ENCODE measurements at places on chromosomes 7 and 10.

DNA sequence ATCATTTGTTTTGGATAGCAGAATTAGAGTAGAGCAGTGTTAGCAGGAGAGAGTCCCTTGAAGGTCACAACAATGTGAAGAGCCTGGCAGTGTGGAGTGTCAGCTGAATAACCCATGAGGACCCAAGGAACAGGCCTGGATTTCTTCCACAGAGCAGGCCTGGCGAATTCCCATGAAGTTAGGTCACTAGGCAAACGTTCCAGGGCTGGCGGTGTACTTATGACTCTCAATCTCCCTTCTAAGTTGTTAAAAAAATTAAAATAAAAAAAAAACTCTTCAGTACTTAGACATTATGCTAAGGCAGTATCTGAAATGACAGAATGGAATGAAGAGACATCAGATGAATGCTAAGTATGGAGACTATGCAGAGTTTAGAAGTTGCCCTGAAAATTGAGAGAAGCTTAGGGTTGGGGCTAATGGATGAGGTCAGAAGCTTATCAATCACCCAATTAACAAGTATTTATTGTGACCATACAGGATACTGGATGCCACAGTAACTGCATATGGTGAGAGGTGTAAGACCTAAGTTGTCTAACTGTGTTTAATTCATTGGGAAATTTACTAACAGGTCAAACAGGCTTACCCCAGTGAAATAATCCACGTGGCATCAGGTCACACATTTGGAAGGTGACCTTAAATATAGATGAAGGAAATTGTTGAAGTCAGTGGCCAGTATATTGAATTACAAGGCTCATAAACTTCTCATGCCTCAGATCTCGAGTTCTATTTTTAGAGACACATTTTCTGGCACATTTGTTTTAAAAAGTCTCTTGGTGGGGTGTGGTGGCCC lies 126.2 kb upstream of the NRP1 start:
- DNase-seq = no peak

DNA sequence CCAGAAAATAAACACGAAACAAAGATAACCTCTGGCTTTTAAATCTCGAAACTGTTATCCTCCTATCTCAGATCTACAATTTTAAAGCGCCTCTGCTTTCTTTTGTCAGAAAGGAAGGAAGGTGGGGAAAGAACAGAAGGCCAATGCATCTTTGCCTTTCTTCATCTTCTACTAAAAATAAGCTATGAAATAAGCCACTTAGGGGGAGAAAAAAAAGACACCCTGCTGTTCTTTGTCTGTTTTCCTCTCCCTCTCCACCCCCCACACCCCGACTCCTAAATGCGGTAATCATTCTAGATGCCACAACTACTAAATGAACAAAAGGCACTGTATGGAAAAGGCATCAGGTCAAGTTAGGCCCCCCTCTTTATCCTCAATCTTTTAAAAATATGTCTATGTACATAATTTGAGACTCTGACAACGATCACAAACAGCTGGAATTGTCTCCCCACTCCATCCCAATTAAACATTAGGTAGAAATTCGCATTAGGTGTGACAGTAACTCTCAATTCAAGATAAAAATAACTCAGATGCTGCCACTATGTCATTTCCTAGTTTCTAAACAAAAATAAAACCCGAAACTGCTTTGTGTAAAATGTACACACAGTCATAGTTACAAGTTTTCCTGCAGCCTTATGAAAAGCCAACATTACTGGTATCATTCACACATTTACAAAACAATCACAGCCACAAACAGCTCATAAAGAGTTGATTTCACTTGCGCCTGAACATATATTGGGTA lies 2.4 kb downstream of the UBE2H start:
- DNase-seq = no peak

- DNase-seq = no peak
Measured at GRCh38 chr7:104926601-104927041, 87.4 kb upstream of the KMT2E start.

- no peak for DNase-seq
Measured at GRCh38 chr10:44865289-44865671, 45.9 kb upstream of the TMEM72 start.

DNA sequence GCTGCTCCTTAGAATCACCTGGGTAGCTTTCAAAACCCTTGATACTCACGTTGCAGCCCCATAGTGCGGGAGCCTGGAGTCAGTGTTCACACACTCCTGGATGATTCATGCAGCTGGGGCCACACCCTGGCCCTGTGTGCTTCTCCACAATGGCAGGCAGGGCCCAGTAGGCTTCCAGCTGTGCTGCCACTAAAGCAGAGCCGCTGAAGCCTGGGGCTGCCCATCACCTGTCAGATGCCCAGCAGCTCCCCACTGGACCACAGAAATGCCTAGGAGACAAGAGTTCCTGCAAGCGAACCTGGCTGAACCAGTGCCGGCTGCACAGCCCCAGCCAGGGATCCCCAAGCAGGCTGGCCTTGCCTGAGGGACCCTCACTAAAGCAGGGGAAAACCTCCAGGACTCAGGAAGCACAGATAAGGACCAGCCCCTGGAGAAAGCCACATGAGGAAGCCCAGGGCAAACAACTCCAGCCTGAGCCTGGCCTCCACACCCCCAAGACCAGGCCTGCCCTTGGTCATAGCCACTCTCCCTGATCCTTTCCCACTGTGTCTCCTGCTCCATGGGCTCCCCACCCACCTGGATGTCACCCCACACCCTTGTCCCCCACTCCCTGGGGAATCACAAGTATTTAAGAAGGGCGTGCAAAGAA lies 111.9 kb downstream of the GRID1 start:
- DNase-seq = no peak

DNA sequence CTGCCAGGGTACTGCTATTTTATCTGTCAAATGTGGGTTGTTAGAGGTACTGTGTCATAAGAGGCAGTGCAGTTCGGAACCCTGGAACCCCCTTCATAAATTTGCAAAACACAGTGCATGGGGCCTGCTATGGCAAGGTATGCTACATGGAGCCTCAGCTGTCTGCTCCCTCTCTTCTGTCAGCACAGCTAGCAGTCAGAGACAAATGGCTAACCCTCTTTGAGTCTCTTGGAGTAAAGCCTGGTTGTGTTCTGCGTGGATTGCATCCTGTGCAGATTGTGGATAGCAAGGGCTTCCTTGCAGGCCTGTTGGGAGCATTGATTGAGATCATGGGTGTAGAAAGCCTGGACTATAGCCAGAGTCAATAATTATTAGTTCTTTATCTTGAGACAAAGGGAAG lies 397.8 kb downstream of the AUTS2 start:
- DNase-seq = no peak

- no peak for DNase-seq
Measured at GRCh38 chr10:972763-973162, 15.5 kb upstream of the GTPBP4 start.

DNA sequence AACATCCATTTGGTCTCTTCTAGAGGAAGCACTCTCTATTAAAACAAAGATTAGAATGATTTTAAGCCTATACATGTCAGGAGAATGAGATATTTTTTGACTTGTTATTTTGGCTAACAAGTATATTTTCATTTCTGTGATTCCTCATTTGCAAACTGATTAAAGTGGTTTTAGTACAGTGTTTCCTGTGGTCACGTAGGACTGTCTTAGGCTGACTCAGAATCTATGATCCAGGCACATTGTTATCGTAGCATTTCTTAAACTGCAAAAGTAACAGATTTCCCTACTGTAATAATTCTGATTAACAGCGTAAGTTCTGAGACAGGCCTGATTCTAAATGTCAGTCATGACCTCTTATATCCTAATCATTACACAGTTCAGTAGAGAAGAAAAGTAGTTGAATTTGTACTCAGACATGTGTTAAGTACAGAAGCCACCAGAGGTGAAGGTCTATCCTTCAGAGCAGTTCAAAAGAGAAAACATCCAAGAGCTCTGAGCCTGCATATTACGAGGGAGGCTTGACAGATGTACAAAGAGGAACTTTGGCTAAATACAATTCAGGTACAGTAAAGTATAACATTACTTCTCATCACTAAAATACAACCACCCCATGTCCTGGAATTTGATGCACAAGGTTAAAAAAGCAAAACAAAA lies 124.1 kb upstream of the TEX47 start:
- DNase-seq = no peak

DNA sequence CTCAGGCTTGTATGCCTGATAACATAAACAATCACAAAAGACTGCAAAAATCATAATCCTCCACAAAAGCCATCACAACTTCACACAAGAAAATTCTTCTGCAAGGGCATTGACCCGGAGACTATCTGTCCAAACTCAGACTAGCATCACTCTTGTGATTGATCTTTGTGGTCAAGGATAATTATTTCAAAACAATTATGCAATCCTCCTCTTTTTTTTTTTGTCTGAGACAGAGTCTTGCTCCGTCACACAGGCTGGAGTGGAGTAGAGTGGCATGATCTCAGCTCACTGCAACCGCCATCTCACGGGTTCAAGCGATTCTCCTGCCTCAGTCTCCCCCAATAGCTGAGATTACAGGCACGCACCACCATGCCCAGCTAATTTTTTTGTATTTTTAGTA lies 22.2 kb downstream of the CDNF start:
- DNase-seq = no peak

DNA sequence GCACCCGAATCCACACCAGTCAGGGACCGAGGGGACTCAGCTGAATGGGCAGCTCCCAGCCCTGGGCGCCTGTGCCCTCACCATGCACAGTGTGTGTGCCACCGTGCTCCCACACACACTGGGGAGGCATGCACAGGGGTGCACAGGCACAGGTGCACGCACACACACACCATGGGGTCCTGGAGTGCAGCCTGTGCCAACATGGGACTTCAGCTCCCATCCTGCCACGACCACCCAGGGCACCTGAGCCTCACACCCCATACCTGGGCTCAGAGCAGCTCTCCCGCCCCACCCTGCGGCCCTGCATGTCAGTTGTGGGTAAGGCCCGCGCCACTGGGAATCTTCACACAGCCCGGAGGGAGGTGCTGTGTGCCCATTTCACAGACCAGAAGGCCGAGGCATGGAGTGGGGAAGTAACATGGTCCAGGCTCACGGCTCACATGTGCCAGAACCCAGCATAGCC lies 8.0 kb downstream of the ELFN1 start:
- DNase-seq = no peak

GRCh38 chr7:50853311-50853710 lies 70.6 kb upstream of the GRB10 start:
- DNase-seq = no peak

GRCh38 chr7:105829681-105830322 lies 46.6 kb downstream of the ATXN7L1 start:
- no peak for DNase-seq

DNA sequence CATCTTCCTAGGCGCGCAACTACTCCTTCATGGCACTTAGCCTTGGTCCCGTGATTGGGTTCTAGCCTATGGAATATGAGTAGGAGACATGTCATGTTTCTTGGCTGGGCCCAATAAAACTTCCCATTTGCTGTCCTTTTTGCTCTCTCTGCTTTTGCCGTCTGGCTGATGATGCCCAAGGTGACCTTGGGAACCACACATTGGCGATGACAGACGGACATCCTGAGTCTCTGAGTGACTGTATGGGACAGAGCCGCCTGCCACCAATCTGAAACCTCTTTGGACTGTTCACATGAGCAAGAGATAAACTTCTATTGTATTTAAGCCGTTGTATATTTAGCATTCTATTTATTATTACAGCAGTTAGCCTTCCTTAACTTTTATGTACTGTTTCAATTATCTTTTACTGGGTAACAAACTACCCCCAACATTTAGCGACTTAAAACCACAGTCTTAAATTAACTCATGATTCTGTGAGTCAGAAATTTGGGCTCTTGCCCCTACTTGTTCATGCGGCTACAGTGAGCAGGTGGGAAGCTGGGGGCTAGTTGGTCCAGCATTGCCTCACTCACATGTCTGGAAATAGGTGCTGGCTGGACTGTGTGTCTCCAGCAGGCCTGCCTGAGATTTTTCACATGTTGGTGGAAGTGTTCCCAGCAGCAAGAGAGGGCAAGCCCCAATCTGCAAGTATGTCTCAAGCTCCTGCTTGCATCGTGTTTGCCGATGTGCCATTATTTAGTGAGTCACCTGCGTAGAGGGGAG lies 71.7 kb downstream of the NOD1 start:
- no peak for DNase-seq

DNA sequence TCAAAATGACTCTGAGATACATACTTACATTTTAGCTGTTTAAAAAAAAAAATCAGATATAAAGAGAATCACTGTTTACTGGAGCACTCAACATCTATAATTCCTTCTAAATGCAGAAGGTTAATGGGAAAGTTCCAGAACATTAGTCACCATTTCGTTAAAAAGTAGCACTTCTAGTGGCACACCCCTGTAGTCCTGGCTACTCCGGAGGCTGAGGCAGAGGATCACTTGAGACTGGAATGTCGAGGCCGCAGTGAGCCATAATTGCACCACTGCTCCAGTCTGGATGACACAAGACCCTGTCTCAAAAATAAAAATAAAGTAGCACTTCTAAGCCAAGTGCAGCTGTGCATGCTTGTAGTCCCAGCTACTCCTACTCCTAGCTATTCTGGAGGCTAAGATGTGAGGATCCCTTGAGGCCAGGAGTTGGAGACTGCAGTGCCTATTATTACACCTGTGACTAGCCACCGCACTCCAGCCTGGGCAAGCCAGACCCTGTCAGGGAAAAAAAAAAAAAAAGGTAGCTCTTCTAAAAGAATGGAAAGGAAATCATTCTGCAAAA lies 2.2 kb downstream of the FGFBP3 start:
- DNase-seq = no peak

GRCh38 chr10:117535298-117536071 lies 7.1 kb upstream of the EMX2 start:
- DNase-seq = no peak

- DNase-seq = no peak
Measured at GRCh38 chr7:159039716-159040115, 105.0 kb downstream of the VIPR2 start.

GRCh38 chr7:115812794-115813193 lies 217.8 kb downstream of the TFEC start:
- no peak for DNase-seq

Measured in CD4-positive, alpha-beta T cell treated with Interleukin-6 at 100 ng/mL for 8 hours (primary cell).